ENCODE measurements at places on chromosomes 12 and 14. TPM values are rescaled to one million over a fixed set of nuclear protein-coding genes. Genes with fewer than 3 reads are reported as not detected.

Gene PTPRR
- 1.1 TPM for polyA plus RNA-seq

DNA sequence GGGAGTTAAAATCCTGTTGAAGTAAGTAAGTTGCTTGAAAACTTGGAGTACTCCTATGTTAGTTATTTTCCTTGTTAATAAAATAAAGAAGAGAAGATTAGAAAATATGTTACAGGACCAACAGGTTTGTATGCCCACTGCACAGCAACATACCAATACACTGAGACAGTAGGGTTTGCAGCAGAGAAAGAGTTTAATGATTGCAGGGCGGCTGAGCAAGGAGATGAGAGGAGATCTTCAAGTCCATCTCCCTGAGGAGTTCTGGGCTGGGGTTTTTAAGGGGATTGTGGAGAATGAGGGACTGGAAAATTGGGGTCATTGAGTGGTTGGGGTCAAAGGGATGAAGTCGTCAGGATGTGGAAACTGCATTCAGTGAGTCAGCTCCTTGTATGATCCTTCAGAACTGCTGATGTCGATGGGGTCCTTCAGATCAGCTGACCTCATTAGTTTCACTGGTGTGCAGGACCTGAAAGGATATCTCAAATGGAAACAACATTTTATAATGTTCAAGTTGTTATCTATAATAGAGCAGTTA lies 4.3 kb upstream of the HSD17B6 start:
- no peak for DNase-seq

GRCh38 chr14:99874306-99874705 lies 81.1 kb downstream of the EML1 start:
- DNase-seq, result no peak

Gene ZNF268
- 11.9 TPM for polyA plus RNA-seq

DNA sequence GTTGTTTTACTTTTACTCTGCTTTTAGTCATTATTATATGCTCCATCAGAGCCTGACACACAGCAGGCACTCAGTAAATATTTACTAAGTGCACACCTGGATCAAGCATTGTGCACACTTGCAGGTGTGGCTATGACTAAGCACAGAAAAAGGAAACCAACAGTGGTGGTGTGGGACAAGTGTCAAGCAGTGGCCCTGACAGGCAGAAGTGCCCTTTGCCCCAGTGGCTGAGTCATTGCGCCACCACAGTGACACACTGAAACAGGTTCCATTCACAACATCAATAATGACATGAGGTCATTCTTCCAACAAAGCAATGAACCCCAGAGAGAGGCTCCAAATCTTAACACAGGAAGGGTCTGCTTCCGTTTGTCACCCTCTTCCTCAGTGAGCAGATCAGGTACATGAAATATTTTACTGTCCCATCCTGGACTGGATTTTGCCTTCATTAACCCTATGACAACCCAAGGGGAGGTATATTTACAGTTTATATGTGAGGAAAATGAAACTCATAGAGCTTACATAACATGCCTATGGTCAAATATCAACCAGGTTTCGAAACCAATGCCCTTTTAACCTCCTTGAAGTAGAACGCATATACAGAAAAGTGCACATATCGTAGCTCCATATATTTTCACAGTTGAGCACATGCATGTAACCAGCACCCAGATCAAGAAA lies 82.6 kb upstream of the GTF2A1 start:
- DNase-seq, result no peak

Gene NANOG
- polyA plus RNA-seq, result not detected

Gene MEG3
- 155 TPM for polyA plus RNA-seq

- no peak for DNase-seq
These were observed 210.7 kb upstream of the TMEM132C start for GRCh38 chr12:128056136-128056801.

GRCh38 chr14:47189911-47190484 lies 485.4 kb downstream of the MDGA2 start:
- no peak for DNase-seq

DNA sequence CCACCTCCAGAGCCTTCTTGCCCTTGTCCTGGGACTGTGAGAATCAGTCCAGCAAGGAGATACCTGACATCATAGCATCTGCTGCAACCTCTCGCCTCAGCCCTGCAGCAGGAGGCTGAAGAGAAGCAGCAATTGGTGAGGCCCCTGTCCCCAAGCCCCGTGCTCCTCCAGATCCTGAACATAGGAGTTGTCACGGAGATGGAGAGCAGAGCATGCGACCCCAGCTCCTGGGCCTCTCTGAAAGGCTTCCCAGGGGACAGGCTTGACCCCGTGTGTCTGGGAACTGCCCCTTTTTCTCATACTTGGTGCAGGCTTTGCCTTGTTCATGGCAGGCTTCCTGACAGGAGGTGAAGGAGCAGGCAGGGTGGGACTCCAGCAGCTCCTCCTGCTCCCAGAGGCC lies 127.7 kb upstream of the PZP start:
- DNase-seq, result no peak

- DNase-seq, result no peak
These were observed 28.9 kb upstream of the PLEKHG3 start for GRCh38 chr14:64675312-64675711.

DNA sequence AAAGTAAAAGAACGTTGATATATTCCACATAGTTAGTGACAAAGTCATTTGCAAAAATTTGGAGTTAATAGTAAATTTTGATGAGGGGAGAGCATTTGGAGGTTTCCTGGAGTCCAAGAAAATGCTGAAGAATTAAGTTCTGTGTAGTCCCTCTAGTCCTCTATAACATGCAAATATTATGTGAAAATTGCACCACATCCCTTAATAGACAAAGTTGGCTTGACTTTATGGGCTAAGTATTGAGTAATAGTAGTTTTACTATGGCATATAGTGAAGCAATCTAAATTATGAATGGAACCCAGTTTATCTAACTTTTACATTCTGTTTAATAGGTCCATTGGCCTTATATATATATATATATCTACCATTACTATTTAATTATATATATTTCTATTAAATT lies 66.4 kb upstream of the DCN start:
- peak; percentile 64 for DNase-seq

DNA sequence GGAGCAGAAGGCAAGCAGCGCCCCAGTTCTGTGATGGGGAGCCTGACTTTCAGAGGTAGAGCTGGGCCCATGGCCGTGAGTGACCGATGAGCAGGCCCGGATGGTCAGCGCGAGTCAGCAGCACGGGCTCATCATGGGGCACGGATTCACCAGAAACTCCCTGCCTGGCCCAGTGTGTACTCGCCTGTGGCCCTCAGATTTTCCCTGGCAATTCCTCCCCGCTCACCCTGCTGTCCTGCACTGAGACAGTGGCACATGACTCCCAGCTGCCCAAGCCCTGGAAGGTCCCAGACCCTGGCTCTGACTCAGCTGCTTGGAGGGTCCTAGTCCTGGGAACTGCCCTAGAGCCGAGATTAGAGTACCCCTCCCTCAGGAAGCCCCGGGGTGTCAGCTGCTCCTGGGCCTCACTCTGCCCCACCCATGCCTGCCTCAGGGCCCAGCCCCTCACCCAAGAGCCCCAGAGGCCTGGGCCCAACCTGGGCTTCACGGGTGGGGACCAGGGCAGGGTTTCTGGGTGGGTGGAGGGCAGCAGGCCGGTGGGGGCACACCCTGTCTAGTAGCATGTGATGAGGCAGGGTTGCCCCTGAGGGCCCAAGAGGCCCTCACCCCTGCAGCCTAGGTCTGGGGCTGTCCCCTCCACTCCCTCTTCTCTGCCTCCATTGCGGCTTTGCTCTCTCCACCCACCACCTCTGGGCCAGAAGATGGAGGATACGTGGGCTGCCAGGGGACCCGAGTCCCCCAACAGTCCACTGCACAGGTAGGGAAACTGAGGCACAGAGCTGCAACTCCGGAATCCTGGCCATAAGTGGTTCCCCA lies 8.4 kb downstream of the TRMT61A start:
- DNase-seq, result peak; percentile 74

Gene DEGS2
- polyA plus RNA-seq, result not detected

- no peak for DNase-seq
These were observed 7.5 kb upstream of the PYROXD1 start for GRCh38 chr12:21429994-21430393.

- no peak for DNase-seq
These were observed 113.0 kb downstream of the SEC23A start for GRCh38 chr14:38989922-38990546.

DNA sequence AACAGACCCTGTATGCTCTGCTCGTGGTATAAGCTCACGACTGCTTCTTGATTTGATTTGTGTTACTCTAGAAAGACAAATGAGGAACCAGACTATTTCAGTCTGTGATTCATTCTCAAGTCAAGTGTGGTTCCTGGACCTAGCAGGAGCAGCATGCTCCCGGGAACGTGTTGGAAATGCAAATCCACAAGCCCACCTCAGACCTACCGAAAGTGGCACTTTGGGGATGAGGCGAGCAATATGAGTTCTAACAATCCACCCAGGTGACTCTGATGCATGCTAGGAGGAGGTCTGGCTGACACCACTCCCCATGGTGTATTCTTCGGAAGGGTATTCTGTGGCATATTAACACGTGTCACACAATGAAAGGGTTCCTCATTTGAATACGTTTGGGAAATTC lies 59.5 kb upstream of the TMX1 start:
- DNase-seq, result no peak

All from GM23248 (cell line).